Left cardiac atrium (tissue), 4 donors: ENCODE measurements at places on chromosomes 6 and 20. TPM values are rescaled to one million over a fixed set of nuclear protein-coding genes. Genes with fewer than 3 reads are reported as not detected.

PDYN gene
- not detected for total RNA-seq

GRM4 gene
- total RNA-seq, result not detected

DNA sequence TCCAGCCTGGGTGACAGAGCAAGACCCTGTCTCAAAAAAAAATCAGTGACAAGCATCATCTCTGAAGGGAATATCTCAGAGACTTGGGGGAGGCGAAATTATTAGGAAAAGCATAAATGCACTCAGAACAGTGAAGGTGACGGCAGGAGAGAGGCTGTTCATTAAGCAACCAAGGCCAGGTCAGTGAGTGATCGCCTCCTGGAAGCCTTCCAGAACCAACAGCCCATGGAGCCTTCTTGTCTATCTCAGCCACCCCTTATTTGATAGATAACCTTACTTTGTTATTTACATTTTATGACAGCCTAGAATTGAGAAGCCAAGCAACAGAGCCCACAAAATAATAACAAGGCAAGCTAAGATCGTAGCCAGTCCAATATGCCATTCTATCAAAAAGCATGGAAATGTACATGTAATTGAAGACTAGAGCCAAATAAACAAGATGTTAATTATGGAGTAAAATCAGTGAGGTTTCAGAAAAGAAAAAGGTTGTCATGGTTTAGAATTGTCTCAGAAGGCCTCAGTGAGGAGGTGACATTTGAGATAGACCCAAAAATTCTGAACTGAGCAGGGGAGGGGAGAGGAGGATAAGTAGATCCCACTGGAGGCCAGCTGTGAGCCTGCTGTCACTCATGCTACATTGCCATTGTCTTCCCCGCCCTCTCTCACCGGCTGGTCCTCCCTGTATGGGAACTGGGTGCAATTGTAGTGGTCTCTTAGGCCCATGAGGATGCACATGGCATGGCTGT is 17.8 kb downstream of the BNIP5 start:
- DNase-seq, result no peak

- no peak for DNase-seq
Observed at GRCh38 chr20:41221614-41222218, 84.4 kb downstream of the PLCG1 start.
